Stimulated activated CD4-positive, alpha-beta T cell treated with anti-CD3 and anti-CD28 coated beads, TNF-alpha, amount 100 ng/mL, for 48 hours (primary cell): ENCODE measurements at places on chromosomes 3 and 15.

DNA sequence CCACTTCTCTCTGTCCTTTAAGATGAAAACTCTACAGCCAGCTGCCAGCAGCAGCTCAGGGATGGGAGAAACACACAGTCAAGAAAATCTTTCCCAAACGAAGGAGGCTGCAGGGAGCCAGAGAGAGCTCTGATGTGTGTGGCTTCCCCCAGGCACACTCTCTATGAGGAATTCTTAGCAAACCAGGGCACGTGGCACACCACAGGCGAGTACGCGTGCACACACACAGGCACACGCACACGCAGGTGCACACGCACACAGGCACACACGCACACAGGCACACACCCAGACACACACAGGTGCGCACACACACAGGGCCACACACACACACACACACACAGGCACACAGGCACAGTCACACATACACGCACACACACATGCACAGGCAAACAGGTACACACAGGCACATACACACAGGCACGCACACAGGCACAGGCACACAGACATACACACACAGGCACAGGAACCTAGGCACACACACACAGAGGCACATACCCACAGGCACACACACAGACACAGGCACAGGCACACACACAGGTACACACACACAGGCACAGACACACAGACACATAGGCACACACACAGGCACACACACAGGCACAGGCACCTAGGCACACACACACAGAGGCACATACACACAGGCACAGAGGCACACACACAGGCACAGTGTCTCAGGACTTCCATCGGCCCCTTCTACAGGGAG lies 91.5 kb upstream of the ATP2B2 start:
- DNase-seq = no peak

DNA sequence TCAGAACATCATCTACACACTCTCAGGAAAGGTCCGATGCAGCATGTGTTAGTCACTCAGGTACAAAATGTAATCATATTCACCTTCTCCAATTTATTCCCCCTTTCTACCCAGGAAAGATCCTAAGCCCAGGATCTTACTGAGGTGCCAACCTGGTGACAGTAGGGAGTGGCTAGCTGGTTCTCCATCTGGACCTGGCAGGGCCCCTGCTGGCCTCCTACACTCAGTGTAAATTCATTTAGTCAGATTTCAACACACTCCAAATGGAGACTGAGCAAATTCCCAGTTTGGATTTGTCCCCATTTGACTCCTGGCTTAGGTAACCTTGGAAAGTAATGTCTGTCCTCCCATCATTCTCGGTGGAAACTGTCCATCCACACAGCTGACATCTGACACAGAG lies 47.3 kb downstream of the SYNPR start:
- DNase-seq = no peak

DNA sequence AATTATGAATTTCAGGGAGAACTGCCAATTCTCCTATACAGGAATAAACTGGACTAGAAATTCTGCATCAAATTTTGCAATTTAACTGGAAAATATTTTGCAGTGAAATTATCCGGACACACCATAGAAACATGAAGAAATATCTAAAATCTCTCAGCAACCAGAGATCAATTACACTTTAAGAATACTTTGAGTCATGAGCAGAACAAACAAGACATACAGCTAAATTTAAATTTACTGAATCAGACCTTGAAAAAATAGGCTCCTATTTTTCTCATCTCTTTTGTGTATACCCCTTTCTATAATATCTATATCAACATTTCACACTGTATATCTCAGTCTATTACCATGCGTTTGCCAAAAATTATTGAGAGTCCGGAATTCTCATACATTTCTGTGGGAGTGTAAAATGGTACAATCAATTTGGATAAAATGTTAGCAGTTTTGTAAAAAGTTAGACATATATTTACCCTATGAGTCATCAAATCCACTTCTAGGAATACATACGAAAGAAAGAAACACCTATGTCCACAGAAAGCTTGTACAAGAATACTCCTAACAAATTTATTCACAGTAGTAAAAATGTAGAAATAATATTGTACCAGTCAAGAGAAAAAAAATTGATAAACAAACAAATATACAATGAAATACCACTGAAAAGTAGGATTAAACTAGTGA lies 593.1 kb upstream of the NECTIN3 start:
- DNase-seq = no peak

GRCh38 chr3:177835008-177835407 lies 637.7 kb upstream of the TBL1XR1 start:
- no peak for DNase-seq

DNA sequence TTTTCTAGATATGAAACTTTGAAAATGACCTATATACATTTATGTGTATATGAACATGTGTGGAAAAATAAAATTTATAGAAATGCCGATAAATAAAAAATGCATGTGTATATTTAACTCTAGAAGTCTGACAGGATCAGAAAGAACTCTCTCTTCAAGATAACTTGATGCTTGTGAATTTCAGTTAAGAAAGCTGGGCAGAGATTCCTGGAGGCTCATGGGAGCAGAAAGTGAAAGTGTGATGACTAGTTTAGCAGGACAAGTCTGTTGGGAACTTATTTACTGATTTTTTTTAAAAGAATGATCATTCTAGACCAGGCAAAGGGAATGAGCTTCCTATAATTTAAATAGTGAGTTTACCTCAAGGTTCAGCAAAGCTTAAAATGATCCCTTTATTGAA lies 81.5 kb upstream of the KCNAB1 start:
- DNase-seq = no peak

DNA sequence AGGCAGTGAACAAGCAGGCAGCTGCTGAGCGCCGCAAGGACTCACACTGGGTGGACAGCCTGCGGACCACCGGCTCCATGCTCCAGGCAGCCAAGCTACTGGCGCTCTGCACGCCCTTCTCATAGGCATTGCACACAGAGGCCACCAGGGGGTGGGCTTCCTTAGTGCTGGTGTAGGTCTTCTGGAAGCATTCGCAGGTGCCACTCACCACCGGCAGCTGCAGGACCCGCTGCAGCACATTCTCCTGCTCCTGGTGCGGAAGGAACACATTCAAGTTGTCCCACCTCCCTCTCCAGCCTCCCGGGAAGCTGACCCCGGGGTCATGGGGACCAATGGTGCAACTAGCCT lies 6.0 kb downstream of the PLIN1 start:
- no peak for DNase-seq

DNA sequence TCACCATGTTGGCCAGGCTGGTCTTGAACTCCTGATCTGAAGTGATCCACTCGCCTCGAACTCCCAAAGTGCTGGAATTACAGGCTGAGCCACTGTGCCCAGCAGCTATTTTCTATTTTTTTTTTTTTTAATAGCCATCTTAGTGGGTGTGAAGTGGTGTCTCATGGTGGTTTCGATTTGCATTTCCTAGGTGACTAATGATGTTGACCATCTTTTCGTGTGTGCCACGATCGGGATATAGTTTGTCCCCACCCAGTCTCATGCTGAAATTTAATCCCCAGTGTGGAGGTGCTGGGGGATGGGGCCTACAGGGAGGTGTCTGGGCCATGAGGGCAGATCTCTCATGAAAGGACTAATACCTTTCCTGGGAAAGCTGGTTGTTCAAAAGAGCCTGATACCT lies 41.8 kb upstream of the MUC13 start:
- DNase-seq = no peak

GRCh38 chr3:77377717-77378116 lies 337.8 kb downstream of the ROBO2 start:
- no peak for DNase-seq

DNA sequence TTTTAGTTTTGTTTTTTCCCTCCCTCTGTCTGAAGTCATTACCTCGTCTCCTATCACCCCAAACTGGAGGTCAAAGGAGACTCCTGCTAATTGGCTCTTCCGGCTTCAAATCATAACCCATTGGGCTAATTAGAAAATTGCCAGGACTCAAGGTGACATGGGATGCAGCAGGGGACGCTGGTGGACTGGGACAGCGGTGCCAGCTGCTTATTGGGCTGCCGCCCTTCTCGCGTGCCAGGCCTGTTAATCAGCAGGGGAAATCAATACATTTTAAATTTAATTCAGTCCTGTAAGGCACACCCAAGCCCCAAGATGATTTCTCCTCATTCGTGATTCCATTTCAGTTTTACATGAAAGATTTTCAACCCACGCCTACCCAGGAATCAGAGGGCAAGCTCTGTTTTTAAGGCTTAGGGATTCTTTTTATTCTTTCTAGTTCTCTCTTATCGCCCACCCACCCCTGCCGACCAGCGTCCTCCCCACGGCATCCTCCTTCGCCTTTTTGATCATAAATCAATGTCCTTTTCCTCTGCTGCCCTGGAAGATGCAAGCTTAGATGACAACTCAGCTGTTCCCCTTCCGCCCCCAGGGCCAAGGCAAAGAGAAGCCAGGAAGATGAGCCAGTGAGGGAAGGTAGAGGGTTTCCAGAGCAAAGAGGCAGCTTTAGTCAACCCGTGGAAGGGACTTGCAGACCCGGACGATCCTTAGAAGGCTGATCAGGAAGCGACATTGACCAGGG lies 329.6 kb downstream of the UACA start:
- DNase-seq = no peak

- DNase-seq = no peak
Observed at GRCh38 chr15:39360452-39360851, 220.4 kb upstream of the THBS1 start.

DNA sequence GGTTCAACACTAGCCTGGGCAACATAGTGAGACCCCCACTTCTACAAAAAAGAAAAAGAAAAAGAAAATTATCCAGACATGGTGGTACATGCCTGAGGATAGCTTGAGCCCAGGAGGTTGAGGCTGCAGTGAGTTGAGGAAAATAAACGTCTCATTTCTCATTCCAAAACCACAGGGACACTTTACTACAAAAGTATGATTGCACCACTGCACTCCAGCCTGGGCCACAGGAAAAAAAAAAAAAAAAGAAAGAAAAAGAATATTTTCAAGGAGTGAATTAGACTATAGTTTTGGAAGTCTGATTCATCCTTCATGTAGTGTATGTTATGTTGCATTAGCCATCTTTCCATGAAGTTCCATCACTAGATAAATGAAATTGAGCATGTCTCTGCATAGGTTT lies 149.5 kb upstream of the THBS1 start:
- no peak for DNase-seq

DNA sequence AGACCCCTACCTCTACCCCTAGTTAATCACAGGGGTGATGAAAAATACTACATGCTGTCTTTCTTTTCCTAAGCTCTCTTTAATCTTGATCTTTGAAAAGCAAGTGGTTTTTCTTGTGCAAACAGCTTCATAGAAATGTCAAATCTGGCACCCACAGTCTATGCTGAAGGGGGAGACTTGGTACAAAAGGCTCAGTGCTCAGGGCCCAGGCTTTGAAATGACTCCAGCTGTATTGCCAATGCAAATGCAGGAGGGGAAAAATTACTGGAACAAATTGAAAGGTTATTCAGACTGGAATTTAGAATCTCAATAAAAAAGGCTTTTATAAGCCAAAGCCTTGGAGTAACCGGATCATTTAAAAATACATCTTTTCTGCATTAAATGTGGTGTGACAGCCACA lies 223.9 kb downstream of the LRTM1 start:
- no peak for DNase-seq

GRCh38 chr3:169953462-169954141 lies 13.0 kb upstream of the SEC62 start:
- no peak for DNase-seq

DNA sequence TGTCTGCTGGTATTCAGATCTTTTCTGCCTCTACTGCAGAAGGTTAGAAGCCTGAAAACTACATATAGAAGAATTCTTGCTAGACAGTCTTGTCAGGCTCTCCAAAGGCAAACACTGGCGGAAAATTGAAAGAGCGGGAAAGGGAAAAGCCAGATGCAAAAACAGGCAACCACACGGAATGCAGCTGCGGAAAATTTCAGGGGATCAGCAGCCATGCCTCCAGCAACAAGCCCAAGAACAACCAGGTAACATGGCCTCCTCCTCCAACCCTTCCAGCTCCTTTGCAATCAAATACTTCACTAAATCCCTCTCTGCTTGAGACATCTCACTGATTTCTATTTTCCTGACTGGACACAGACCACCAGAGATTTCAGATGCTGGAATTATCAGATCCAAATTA lies 9.6 kb downstream of the UBP1 start:
- DNase-seq = no peak

DNA sequence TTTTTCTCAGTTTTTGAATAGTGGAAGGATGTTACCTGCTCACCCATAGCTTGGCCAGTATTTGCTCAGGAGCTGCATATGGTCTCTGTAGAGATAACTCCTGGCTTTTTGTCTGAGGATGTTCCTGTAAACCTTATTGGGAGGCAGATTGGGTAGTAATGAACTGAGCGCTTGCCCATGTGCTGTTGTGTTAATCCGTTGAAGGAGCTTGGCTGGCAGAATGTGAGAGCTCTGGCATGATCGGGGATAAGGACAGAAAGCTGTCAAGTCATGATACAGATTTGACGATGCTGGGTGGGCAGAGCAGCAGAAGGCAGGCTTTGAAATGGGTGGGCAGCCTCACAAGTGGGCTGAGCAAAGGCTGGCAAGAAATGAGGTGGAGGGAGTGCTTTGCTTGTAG lies 27.4 kb downstream of the SH3GL3 start:
- no peak for DNase-seq

- no peak for DNase-seq
Observed at GRCh38 chr3:64361962-64362735, 136.9 kb upstream of the PRICKLE2 start.

- DNase-seq = no peak
Observed at GRCh38 chr3:12838179-12838965, 3.0 kb downstream of the RPL32 start.

- no peak for DNase-seq
Observed at GRCh38 chr3:126376444-126376843, 18.3 kb upstream of the CFAP100 start.

- no peak for DNase-seq
Observed at GRCh38 chr3:147989344-147989743, 580.2 kb downstream of the ZIC1 start.

DNA sequence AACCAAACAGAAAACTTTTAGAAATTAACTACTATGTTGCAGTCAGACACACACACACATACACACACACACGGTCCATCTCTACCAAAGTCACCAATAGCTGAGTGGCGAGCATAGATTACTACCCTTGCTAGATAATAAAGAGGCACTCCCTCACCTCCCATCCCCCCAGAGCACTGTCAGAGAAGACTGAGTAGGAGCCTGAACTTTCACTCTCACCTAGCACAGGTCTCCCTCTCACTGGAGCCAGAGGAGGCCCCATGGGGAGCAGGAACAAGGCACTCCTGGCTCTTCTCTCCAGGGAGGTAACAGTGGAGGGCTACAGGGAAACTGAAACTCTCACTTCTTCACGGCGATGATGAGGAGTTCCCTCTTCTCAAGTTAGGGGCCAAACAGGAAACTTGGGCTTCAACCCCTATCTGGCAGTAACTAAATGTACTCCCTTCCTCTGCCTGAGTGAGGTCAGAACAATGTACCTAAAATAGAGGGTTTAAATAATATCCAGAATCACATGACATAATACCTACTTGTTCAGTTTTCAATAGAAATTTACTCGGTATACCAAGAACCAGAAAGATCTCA lies 975.3 kb upstream of the GBE1 start:
- no peak for DNase-seq

- no peak for DNase-seq
Observed at GRCh38 chr3:94596141-94596540, 533.3 kb downstream of the NSUN3 start.
